Stomach (tissue), 19 donors: ENCODE measurements at places on chromosomes 4 and X. TPM values are rescaled to one million over a fixed set of nuclear protein-coding genes. Genes with fewer than 3 reads are reported as not detected.

The UFSP2 gene
- 20.4 TPM for polyA plus RNA-seq

The GLA gene
- 8.1 TPM for polyA plus RNA-seq

The XPNPEP2 gene
- 0.92 TPM for polyA plus RNA-seq

The SHOX gene
- not detected for polyA plus RNA-seq

The FRAS1 gene
- polyA plus RNA-seq = 0.12 TPM

The PPAT gene
- polyA plus RNA-seq = 2.9 TPM

The PLAC1 gene
- not detected for polyA plus RNA-seq

The PCDH7 gene
- 9.1 TPM for polyA plus RNA-seq

The XK gene
- 11.9 TPM for polyA plus RNA-seq

The RASSF6 gene
- 13.7 TPM for polyA plus RNA-seq

The CDS1 gene
- 5.7 TPM for polyA plus RNA-seq

The PDK3 gene
- polyA plus RNA-seq = 2.0 TPM

The GPAT3 gene
- 1.7 TPM for polyA plus RNA-seq

The FAM47A gene
- polyA plus RNA-seq = not detected

The RGN gene
- 11.0 TPM for polyA plus RNA-seq

The ITIH6 gene
- not detected for polyA plus RNA-seq

The DOK7 gene
- polyA plus RNA-seq = 5.0 TPM

The NPNT gene
- 3.7 TPM for polyA plus RNA-seq

The DCAF8L2 gene
- polyA plus RNA-seq = not detected

The CLTRN gene
- 3.5 TPM for polyA plus RNA-seq

The IRS4 gene
- not detected for polyA plus RNA-seq

The TRIM61 gene
- polyA plus RNA-seq = 0.61 TPM

The DUSP9 gene
- polyA plus RNA-seq = 0.25 TPM

The FAT4 gene
- polyA plus RNA-seq = 0.50 TPM

The MAGEA2B gene
- not detected for polyA plus RNA-seq

The CWH43 gene
- 2.4 TPM for polyA plus RNA-seq

The NHSL2 gene
- 0.68 TPM for polyA plus RNA-seq

The AFF2 gene
- polyA plus RNA-seq = 0.61 TPM

The PPP1R2C gene
- not detected for polyA plus RNA-seq

The KIT gene
- 1.9 TPM for polyA plus RNA-seq

The MID1IP1 gene
- polyA plus RNA-seq = 31.1 TPM

The BEX2 gene
- 16.9 TPM for polyA plus RNA-seq

The MSANTD1 gene
- not detected for polyA plus RNA-seq
